ENCODE measurements at places on chromosomes 3 and 15.

GRCh38 chr3:195154793-195155535 lies 116.0 kb downstream of the XXYLT1 start:
- no peak for DNase-seq

- DNase-seq: no peak
Measured at GRCh38 chr15:86178845-86179244, 99.2 kb downstream of the AGBL1 start.

GRCh38 chr3:13071695-13072094 lies 1.5 kb downstream of the IQSEC1 start:
- DNase-seq: no peak

DNA sequence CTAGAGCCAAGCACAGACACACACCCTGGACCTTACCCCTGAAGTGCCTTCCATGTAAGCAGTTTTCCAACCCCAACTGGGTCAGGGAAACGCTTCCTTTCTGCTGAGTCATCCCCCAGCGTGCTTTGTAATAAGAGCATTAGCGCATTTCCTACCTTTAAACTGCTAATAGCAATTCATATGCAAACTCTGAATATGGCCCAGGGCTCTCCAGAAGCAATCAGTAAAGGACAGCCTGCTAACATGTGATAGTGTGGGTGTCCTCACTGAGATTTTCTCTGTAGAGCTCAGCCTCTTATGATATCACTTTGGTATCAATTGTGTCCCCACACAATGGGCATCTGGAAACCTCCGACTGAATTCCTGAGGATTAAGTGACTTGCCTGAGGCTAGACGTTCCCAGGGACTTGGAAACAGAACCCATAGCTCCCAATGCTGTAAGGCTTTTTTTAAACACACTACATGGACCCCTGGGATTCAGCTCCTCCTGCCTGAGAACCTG lies 5.6 kb downstream of the GABRB3 start:
- no peak for DNase-seq

DNA sequence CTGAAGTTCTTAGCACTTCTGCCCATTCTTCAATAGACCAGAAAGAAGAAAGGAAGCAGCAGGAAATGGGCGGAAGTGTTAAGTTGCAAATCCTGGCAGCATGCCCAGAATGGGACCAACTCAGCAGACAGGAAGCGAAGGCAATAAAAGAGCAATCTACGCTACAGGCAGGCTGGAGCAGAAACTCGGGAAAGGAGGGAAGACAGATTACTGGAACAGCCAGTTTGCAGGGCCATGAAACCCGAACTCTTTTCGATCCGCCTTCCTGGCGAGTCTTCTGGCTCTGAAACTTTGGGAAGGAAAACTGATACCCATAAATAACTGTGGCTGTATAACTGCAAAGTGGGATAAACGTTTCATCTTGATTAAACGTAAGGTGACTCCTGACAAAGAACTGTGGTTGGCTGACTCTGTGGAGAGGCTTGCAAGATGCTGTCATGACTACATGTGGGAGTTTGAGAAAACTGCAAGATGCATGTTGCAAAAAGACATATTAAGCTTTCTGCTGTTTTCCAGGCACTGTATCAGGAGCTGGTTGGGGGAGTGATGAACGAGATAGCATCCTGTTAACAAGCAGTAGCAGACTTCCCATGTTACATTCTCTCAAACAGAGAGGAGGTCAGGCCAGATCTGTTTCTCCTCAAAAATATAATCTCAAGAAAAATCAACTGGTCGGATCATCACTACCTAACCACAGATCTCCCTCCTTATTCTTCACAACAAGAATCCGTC lies 67.8 kb downstream of the FMN1 start:
- peak; percentile 34 for DNase-seq

DNA sequence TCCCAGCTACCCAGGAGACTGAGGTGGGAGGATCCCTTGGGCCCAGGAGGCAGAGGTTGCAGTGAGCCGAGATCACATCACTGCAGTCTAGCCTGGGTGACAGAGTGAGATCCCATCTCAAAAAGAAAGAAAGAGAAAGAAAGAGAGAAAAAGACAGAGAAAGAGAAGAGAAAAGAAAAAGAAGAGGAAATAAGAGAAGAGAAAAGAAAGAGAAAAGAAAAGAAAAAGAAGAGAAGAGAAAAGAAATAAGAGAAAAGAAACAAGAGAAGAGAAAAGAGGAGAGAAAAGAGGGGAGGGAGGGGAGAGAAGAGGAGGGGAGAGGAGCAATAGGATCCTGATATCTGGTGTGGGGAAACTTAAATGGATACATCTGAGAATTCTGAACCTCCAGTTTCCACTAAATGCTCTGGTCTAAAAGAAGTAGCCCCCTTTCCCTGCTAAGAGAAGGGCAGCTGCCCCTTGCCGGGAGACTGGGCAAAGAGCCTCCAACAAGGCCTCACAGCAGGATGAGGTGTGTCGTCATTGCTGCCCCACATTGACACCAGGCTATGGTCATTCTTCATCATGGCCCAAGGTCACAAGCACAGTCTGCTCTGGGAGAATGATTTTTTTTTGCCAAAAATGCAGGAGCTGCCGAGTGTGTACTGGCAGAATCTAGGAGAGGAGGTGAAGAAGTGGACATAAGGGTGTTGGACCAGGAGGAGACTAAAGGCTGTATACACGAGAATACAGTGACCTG lies 21.1 kb upstream of the COMMD4 start:
- no peak for DNase-seq

DNA sequence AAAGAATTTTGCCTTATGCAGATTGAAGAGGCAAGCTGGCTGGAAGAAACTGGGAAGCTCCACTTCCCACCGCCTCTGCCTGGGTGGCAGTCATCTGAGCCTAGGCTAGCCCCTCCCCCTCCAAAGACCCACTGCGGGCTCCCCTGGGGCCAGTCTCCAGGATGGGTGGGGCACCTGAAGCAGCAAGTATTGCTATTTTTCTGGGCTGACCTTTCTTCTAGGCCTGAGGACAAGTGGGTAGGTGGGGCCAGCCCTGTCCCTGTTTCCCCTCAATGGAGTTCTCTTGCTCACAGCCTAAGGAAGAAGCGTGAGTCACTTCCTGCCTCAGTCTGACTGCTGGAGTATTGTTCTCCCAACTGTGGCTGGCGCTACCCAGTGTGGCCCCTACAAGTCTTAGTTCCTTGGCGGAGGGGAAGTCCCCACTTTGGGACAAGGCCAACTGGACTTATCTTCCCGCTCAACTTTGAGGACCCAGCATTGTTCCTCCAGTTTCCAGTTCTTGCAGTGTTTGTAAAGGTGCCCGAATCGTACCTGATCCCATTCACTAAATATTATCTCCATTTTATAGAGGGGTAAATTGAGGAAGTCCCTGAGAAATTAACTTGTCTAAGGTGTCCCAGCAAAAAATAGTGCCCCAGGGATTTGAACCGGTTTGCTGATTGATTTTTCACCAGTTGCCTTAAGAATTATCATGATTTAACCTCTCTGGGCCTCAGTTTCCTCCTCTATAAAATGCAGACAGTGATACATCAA lies 1.4 kb downstream of the FURIN start:
- no peak for DNase-seq

DNA sequence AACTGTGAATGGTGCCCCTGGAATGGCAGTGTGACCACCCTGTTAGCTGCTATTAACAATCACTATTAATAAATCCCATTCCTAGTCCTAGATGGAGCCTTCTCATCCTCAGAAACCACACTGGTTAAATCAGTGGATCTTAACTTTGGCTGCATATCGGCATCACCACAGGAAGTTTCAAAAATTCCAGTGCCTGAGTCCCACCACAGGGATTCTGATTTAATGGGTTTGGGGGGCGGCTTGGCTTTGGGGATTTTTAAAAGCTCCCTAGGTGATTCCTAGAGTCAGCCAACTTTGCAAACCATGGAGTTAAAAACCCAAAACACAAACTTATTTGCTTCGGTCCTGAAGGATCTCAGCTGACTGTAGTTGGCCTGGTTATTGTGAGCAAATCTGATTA lies 3.1 kb downstream of the FAM107A start:
- DNase-seq: no peak

DNA sequence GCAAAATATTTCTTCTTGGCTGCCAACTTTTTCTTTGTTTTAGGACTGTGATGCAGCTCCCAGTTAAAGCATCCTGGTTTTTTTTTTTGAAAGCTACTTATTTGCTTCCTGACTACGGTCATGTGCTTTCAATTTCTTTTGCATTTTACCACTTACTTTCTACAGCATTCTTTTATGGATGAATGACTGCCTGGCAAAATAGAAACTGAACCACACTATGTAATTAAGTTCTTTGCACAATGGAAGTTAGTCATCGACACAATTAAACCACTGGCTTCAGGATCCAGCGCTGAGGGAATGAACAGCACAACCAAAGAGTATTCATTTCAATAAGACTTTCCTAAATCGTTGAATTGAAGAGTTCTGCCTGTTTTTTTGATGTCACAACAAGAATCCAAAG lies 82.2 kb upstream of the EPHA3 start:
- DNase-seq: no peak

- peak; percentile 33 for DNase-seq
Measured at GRCh38 chr3:57815036-57815435, 58.9 kb downstream of the SLMAP start.

GRCh38 chr3:34207806-34208205 lies 409.4 kb downstream of the PDCD6IP start:
- no peak for DNase-seq

GRCh38 chr15:74464216-74464615 lies 3.3 kb upstream of the UBL7 start:
- no peak for DNase-seq

DNA sequence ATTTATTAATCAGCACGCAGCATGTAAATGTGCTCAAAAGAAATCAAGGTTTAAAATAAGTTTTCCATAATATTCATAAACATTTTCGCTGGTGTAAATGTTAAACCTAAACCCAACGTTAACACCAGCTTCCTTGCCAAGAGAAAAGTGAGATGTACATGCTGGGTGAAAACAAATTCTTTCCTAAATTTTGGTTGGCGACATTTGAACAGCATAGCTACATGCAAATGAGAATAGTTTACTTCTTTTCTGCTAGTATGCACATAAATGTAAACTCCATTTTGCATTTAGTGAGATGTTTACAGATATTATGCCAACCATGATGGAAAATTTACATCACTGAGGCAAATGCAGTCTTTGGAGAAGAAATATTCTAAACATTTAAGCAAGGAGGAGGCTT lies 182.2 kb downstream of the GAP43 start:
- DNase-seq: no peak

DNA sequence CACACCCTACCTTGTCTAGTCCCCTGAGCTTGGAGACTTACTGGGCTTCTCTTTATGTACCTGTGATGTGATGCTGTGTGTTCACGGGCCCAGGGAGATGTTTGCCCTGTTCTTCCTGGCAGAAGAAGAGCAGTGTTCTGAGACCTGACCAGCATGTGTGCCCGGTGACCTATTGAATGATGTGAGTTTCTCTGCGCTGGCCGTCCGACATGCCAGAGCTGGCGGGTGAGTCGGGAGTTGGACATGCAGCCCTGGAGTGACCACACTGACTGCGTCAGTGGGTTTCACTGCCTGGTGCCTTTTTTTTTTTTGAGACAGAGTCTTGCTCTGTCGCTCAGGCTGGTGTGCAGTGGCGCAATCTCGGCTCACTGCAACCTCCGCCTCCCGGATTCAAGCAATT lies 42.3 kb downstream of the CGNL1 start:
- no peak for DNase-seq

- no peak for DNase-seq
Measured at GRCh38 chr3:178510496-178510895, 25.7 kb upstream of the KCNMB2 start.

GRCh38 chr3:42096796-42097565 lies 5.8 kb downstream of the TRAK1 start:
- DNase-seq: no peak

DNA sequence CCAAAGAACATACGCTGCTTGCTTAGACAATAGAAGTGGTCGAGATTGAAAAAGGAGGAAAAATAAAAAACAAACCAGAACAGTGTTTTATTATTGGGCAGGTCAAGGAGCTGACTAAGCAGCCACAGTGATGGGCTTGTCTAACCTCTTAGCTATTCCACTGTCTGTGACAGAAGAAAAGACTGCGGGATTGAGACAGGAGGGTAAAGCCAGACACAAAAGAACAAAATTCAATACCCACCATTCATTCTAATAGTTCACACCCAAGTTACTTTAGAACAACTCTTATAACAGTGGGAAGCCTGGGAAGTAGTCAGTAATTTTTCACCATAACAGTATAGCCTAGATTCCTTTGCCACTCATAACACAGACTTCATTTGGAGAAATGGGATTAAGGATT lies 435.4 kb downstream of the MFSD1 start:
- no peak for DNase-seq

- no peak for DNase-seq
Measured at GRCh38 chr15:48177383-48177765, 721 bp downstream of the MYEF2 start.
